ENCODE measurements at places on chromosomes 2 and 18.
A peak's percentile ranks its signal among the peaks of the same experiment; 100 is the strongest.

DNA sequence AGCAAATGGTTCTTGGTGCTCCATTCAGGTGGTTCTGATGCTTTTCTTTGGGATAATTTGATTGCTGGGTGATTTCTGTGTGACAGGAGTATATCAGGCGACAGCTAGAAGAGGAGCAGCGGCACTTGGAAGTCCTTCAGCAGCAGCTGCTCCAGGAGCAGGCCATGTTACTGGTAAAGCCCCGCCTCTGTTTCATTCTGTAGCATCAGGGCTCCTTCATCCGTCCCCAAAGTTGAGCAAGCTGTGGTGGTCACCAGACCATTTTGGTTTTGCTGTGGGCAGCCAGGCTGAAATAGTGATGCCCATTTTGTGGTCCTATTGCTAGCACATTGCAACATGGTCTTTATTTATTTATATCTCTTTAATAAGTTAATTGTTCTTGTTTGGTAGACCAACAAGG, 132.8 kb upstream of the IL1R2 start:
- no peak for DNase-seq

DNA sequence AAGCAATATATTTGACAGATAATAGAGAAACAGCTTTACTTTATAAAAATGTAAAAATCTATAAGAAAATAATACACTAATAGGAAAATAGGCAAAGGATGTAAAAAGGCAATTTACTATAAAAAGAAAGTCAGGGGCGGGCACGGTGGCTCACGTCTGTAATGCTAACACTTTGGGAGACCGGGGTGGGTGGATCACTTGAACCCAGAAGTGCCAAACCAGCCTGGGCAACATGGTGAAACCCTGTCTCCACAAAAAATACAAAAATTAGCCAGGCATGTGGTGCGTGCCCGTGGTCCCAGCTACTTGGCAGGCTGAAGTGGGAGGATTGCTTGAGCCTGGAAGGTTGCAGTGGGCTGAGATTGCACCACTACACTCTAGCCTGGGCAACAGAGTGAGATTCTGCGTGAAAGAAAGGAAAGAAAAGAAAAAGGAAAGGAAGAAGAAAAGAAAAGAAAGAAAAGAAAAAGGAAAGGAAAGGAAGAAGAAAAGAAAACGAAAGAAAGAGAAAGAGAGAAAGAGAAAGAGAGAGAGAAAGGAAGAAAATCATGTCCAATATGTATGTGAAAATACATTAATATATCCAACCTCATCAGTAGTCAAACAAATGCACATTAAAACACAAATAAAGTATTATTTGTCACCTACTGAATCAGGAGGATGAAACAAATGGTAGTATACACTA, 65.1 kb downstream of the ADD2 start:
- no peak for DNase-seq

DNA sequence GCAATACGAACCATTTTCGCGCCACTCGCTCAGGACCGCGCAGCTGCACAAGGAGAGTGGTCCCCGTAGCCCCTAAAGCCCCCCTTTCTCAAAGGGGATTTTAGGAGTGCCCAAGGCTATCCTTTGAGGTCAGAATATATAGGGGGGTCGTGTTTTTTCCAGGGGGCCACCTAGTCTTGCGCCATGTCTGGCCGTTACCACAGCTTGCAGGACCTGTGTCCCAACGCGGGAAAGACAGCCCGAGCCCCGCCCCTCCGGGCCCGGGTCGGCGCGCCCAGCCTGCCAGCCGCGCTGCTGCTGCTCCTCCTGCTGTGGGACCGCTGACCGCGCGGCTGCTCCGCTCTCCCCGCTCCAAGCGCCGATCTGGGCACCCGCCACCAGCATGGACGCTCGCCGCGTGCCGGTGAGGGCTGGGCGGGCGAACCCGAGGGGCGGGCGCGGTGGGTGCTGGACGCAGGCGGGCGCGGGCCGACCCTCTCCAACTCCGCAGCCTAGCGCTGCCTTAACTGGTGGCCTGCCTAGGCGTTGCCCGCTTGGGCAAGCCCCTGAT, at the start of gene CDCA7:
Gene CDCA7, plus strand, starts transcription at position 291 of the 550 bp plus-strand sequence. Its CDS starts 92 bp downstream, at position 383.
- DNase-seq, result peak; percentile 27

- no peak for DNase-seq
Measured at GRCh38 chr2:71938659-71939587, 208.7 kb downstream of the CYP26B1 start.

GRCh38 chr18:5251117-5251516, 44.4 kb downstream of the ZBTB14 start:
- no peak for DNase-seq

GRCh38 chr18:53765211-53765610, 459.3 kb downstream of the MBD2 start:
- DNase-seq, result no peak

- DNase-seq, result no peak
Measured at GRCh38 chr2:43080571-43081021, 145.8 kb downstream of the ZFP36L2 start.

DNA sequence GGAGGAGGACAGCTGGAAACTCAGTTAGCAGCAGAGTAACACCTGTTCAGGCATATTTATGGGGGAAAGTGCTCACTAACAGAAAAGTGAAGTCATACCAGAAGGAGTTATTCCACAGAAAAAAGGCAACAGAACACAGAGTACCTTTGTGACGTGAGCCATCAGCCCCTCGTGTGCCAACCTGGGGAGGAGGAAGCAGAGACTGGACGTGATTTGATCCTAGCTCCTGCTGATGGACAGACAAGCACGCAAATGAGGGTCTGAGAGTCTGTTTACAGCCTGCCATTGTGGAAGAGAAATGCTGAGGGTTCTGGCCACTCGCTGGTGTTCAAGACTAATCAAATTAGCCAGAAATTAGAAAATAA, 120.7 kb downstream of the ZNF521 start:
- no peak for DNase-seq

DNA sequence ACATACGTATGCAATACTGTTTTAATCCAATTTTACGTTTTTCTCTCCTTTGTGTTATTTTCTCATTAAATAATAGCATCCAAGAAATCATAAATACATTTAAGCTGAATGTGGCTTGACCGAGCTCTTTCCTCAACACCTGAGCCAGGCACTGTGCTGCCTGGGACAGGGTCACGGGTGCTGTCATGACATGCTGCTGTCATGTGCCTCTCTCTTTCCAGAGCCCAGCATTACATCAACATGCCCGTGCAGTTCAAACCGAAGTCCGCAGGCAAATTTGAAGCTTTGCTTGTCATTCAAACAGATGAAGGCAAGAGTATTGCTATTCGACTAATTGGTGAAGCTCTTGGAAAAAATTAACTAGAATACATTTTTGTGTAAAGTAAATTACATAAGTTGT, 94.1 kb upstream of the LDLRAD4 start:
- no peak for DNase-seq

DNA sequence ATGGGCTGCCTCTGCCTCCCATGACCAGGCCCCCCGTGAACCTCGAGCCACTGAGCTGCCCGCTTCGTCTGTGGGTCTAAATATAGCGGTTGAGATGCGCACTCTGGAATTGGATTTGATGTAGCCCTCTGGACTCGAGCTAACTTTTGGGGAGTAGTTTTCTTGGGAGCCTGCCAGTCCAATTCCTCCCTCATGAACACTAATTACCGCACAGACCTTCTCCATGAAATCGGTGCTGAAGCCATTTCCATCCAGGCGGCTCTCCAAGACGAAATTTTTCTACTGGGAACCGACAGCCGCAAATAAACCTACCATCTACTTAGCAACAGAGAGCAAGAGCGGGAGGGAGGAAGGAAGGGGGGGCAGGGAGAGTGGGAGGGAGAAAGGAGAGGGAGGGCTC, 63.6 kb downstream of the CELF4 start:
- no peak for DNase-seq

GRCh38 chr18:69813559-69813958, 134.1 kb downstream of the CD226 start:
- DNase-seq, result no peak

DNA sequence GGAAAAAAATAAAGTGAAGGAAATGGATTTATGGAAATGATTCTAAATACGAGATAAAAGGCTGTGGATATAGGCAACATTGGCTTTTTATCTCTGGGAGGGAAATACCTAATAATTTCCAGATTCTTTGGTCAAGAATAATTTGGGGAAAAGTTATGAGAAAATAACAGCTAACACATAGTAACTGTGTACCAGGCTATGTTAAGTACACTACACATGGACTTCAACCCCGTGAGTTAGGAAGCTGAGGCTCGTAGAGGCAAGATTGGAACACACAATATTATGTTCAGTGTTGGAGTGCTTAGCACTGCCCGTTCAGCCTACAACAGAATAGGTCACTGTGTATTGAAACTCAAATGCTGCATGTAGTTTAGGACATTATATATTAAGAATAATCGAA, 34.3 kb upstream of the GPD2 start:
- DNase-seq, result no peak

DNA sequence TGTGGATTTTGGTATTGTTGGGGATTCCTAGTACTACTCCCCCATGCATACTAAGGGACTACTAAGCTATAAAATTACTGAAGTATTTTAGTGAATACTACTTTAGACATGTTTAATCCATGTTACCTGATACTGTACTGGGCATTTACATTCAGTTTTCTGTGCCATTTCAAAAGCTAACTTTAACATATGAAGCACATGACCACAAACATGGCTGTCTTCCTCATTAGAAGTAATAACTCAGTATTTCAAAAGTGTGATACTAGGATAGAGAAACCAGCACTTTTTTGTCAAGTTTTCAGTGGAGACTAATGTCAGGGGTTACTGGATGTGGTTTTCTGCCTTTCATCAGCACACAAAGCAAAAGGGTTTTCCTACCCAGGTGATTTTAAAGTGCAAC, 27.9 kb downstream of the WDR33 start:
- no peak for DNase-seq

GRCh38 chr2:242056026-242056425, 186.5 kb downstream of the RTP5 start:
- DNase-seq, result no peak

- no peak for DNase-seq
Measured at GRCh38 chr18:3186678-3187658, 32.8 kb downstream of the MYOM1 start.

DNA sequence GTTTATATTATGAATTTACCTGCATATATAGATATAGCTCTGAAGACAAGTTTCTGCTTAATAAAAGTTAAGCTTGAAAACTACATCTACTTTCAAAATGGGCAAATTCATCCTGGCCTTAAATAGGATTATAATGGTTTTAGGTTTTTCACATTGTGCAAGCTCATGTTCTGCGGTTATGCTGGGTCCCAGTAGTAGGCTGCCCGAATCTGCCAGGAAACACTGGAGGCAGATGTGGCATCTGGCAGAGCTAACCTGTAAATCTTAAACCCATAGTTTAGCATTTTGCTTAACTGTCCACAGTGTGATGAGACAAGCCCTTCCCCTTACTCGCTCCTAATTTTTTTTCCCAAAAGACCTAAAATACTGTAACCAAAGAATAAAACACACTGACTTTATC, 234.2 kb downstream of the TCF4 start:
- DNase-seq, result no peak

GRCh38 chr18:25825056-25825455, 265.4 kb downstream of the SS18 start:
- no peak for DNase-seq

GRCh38 chr18:26228562-26229260, 2.5 kb downstream of the TAF4B start:
- no peak for DNase-seq

DNA sequence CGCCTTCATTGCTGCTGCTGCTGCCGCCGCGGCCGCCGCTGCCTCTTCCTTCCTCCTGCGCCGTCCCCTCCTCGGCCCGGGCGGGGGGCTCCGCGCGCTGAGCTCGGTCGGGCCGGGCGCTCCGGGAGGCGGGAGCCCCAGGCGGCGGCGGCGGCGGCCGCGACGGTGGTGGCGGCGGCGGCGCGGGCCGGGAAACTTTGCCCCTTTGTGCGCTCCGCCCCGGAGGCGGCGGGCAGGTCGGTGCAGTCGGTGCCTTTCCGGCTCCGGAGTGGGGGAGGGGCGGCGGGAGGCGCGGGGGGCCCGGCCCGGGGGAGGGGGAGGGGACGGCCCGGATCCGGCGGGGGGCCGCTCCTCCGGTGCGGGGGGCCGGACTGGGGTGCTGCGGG, 205 bp downstream of the TET3 start:
- no peak for DNase-seq

DNA sequence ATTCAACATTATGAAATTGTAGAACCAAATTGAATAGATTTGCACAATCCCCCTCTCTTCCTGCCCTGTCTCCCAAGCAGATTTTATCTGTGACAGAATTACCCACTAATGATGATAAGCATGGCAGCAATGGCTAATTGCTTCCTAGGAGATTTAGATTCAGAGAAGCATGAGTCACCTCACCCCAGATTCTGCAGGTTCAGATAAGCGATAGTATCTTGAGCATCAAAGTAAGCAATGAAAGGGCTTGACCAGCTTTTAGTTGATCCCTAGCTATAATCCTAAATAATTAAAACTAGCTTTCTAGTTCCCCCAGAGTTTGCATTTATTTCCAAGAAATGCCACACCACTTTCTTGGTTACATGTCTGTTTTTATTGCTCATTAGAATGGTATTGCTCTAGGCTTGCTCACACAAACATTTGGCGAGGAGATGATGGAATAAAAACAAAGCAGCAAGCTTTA, 204.3 kb downstream of the GULP1 start:
- no peak for DNase-seq

- no peak for DNase-seq
Measured at GRCh38 chr18:58511897-58512581, 116.9 kb downstream of the ALPK2 start.

- DNase-seq, result no peak
Measured at GRCh38 chr2:106830191-106830590, 55.8 kb downstream of the ST6GAL2 start.

- no peak for DNase-seq
Measured at GRCh38 chr18:69586537-69586936, 185.8 kb downstream of the DOK6 start.

DNA sequence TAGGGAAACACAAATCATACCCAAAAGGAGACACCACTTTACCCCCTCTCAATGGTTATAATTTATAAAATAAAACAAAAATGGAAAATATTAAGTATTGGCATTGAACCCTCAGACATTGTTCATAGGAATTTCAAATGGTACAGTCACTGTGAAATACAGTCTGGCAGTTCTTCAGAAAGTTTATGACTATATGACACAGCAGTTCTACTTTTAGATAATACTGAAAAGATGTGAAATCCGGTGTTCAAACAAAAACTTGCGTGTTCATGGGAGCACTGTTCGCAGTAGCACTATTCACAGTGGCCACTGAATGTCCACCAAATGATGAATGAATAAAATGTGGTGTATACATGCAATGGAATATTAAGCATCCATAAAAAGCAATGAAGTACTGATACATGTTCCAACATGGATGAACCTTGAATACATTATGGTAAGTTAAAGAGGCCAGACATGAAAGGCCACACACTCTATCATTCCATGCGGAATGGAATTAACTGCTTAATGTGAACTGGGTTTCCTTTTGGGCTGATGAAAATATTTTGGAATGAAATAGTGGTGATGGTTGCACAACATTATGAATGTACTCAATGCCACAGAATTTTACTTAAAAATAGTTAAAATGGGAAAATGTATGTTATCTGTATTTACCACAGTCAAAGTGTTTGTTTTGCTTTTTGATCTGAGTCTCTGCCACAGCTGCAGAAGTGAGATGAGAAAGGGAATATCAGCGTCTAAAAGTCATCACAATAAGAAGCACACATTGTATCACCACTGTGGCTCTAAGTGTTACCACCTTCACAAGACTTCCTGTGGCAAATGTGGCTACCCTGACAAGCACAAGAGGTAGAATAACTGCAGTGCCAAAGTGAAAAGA, 864.6 kb downstream of the SUCLG1 start:
- no peak for DNase-seq

- peak; percentile 8 for DNase-seq
Measured at GRCh38 chr2:28681158-28681571, 70.5 kb upstream of the PPP1CB start.

- DNase-seq, result no peak
Measured at GRCh38 chr2:217204358-217204757, 344.5 kb upstream of the TNP1 start.
